EH (cell line): ENCODE measurements at places on chromosomes 4 and X.
A peak's percentile ranks its signal among the peaks of the same experiment; 100 is the strongest.

DNA sequence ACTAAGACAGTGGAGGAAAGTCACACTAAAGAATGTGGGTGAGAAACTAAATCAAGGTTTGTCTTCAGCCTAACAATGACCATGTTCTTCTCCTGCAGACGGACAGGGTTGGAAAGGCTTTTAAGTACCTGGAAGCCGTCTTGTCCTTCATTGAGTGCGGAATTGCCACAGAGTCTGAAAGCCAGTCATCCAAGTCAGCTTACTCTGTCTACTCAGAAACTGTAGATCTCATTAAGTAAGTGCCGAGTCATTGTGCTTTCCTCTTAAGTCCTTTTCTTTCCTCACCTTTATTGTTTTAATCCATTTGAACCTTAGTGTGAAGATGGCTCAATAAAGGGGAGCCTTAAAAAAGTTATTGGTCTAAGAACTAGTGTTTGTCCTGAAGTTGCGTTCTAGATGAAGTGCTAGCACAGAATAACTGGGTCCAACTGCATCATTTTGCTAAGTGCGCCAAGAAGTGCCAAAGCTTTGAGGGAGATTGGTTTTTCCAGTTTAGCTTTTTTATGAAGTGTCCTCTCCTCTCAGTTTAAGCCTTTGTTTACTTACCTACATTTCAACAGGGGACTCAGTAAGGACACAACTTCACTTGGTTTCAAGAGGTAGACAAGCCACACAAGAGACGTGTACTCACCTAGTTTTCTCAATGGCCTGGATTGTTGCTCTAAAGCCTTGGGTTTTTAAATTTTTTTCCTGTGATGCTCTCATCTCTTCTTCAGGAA is 89.3 kb downstream of the KLHL8 start:
- no peak for DNase-seq

DNA sequence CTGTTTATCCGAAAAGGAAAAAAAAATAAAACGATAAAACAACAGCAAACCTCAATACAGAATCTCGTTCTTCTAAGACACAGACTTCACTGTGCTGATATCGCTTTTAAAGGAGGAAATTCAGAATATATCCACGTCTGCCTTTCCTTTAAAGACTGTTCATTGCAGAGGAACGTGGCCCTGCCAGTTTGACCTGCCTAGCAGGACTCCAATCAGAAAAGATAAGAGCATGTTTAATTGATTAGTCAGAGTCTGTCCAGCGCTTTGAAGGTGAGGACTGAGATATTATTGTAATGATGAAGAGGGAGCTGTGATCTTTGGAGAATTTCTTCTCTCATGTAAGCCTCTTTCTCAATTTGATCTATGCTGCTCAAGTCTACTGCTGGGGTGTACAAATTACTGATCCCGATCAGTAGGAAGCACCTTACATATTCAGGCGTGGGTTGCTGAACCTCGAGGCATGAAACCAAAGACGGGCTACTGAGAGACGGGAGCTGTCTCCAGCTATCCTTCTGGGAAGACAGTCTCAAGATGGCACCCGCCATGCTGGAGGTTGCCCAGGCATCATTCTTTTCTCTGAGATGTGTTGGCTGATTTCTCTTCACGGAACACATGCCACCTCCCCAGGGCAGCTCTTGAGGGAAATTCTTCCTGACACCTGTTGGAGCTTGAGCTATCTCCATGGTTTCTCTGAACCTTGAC is 146.1 kb downstream of the SHOX start:
- no peak for DNase-seq

- no peak for DNase-seq
Observed at GRCh38 chrX:23887451-23887850, 20.3 kb downstream of the APOO start.

- DNase-seq, result no peak
Observed at GRCh38 chr4:39472396-39472795, 13.5 kb downstream of the LIAS start.

DNA sequence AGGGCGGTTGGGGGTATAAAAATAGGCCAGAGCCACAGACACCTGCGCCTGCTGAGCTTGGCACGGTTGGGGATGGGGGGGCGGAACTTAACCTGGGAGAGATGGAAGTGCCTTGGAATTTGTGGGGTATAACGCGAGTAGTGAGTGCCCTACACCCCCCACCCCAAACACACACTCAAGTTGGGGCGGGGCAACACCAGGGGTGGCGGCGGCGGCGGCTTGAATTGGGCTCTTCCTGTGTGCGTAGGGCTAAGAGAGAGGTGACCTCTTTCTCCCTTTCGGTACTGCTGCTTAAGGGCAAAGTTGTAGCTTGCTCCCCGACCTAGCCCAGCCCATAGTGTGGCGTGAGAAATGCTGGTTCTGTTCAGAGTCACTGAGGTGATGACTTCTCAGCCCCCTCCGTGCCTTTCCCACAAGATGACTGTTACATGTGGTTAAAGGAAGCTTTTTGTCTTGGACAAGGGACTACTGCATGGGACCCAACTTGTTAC is 839 bp downstream of the STK26 start:
- no peak for DNase-seq

DNA sequence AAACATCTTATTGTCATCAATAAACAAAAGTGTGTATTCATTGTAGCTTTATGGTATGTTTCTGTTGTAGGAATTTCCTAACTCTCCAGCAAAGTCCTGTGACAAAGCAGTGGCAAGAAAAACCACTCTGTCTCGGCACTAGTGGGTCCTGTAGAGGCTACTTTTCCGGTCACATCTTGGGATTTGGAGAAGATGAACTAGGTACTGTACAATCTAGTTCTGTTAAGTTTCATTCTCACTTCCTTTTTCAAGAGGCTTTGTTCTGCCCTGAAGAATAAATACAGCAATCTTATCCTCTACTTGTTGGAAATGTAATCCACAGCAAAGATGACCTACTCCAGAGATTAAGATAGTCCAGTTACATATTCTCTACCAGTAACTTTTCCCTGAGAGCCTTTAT is 69.3 kb downstream of the HHIP start:
- no peak for DNase-seq

- no peak for DNase-seq
Observed at GRCh38 chr4:7160439-7160838, 31.9 kb upstream of the SORCS2 start.

GRCh38 chrX:150058728-150059127 is 120.4 kb upstream of the EOLA2 start:
- no peak for DNase-seq

- DNase-seq, result no peak
Observed at GRCh38 chr4:40276546-40276945, 58.6 kb upstream of the CHRNA9 start.

DNA sequence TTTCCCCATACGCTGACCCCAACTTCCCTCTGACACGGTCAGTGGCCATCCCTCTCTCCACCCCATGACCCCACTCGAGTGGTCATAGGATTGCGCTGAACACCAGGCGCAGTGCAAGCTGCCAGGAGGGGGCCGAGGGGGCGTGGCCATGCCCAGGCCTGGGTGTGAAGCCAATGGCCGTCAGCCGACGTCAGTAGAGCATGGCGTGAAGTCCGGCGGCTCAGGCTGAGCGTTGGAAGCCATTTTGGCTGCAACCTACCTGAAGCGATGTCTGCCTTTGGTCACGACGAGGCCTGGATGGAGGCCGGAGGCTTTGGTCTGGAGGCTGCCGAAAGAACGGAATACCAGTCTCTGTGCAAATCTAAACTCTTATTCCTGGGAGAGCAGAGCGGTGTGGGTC is at the start of gene RAB41:
Gene RAB41 (plus strand): TSS at position 222 of the 400 bp plus-strand sequence. CDS start 46 bp downstream, at position 268.
- no peak for DNase-seq

- DNase-seq, result peak; percentile 64
Observed at GRCh38 chrX:29662101-29662500, 553.3 kb upstream of the MAGEB2 start.

DNA sequence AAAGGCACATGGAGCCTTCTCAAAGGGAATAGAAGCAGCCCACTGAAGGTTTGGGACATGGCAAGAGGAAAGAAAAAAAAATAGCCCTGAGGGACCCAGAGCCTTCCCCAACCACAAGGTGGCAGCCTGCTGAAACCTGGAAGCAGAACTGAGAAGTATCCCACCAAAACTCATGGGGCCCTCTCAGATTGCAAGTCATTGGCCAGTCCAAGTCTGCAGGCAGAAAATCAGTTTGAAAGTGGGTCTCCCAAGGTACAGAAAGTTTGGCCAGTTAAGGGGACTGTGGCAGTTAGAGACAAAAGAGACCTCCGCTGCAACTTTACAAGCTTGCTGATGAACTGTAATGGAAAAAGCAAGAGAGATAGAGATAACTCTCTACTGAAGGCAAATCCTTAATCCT is 155.8 kb downstream of the ANTXR2 start:
- peak; percentile 69 for DNase-seq

- peak; percentile 83 for DNase-seq
Observed at GRCh38 chr4:110869114-110869513, 246.2 kb upstream of the PITX2 start.

DNA sequence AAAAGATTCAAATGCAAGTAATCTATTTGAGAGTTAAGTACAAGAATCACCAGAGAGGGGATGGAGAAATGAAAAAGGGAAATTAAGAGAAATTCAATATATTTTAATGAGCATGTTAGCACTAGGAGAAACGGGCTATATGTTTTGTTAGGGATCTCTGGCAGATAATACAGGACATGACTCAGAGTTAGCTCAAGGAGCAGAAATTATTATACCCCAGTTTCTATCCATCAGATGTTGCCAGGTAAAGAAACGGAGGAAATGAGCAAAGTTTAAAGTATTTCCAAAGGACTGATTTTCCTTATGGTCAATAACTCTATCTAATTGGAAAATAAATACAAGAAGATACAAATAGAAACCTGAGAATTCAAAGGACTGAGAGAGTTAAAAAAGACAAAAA is 867.6 kb downstream of the TRAM1L1 start:
- DNase-seq, result no peak

DNA sequence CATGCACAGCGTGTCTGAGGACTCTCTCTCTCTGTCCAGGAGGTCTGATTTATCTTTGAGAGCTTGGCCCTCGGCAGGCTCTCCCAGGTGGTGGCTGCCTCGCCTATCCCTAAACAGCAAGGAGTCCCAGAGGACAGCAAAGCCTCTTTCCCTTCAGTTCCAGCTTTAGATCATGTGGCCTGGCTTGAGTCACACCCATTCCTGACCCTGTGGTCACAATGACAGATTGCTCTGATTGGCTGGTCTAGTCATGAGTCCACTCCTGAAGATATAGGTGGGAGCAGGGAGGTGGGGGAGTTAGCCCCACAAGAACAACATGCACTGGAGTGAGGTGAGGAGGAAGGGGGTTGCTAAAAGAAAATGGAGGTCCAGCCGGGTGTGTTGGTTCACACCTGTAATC is 12.1 kb upstream of the PORCN start:
- peak; percentile 31 for DNase-seq

DNA sequence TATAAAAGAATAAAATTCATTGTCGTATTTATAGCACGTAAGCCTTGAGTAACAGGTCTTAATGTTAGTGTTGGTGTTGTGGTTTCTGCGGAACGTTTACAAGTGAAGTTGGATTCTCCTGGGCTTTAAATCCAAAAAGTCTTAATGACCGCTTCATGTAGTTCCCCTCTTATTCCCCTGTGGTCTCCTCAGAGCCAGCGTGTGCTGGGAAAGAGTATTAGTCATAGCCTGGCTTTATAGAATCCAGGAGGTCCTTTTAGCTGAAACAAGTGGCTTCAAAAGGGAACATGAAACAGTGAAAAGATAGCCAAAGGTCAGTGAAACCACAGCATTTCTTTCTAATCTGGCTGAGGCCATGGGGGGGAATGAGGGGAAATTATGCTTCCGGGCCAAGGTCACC is 79.1 kb downstream of the CLCN4 start:
- peak; percentile 83 for DNase-seq

DNA sequence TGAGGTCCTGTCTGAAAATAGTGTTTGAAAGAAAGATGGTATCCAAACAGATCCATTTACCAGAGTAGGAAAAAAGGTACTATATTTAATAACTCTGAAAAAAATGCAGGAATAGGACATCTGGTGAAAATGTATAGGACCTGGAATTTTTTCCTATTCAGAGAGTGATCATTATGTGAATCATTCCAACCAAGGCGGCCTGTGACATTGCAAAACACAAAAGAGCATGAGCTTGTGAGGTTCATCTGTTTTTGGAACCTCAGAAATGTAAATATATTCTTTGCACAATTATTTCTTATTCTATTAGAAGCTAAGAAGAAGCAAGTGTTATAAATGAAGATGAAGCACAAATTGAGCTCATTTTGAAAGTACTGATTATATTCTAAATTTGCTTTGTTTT is 2.0 kb downstream of the C4orf51 start:
- peak; percentile 2 for DNase-seq

DNA sequence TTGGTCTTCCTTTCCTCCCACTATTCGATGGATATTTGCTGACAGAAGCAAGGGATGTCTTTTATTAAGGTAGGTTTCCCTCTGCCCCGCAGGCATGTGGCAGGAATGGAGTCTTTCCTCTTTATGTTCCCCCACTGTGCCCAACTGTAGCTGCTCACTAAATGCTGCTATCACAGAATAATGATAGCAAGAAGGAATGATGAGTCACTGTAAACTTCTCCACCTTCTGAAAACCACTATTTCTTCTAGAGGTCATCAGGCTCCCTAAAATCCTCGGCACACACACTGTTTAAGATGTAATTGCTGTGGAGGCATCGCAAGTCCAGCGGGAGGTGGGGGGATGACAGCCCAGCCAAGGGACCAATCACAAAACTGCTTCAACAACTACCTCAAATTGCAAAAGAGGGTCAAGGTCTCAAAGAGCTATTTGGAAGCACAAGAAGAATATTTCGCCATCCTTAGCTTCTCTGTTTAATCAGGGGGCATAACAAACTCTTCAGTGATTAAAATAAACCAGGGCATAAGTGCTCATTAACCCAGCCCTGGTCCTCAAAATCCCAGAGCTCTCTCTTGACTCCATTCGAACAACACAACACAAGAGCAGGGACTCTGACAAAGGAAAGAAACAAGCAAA is 13.9 kb downstream of the QDPR start:
- DNase-seq, result no peak

GRCh38 chrX:38770152-38770551 is 31.1 kb upstream of the MID1IP1 start:
- DNase-seq, result no peak

DNA sequence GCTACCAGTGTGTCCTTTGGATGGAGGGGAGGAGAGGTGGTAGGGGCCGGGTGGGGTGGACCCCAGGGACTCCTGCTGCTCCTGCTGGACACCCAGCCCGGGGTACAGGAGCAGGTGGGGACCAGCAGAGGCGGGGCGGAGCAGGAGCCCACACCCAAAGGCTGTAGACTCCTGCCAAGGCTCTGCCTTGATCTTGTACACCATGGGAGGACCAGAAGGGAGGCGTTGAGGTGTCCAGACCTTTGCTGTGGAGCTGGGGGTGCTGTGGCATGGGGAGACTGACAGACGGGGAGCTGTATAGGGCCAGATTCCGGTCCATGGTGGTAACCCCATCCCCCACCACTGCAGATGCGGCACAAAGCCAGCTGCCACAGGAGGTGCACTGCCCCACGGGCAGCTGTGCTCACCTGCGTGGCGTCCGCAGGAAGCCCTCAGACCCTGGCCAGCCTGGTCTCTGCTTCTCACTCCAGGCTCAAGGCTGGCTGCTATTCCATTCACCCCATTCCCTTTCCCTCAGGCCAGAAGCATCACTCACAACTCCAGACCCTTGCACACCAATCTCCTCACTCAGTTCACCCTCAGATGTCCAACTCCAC is 5.0 kb upstream of the SLC26A1 start:
- no peak for DNase-seq

- DNase-seq, result no peak
Observed at GRCh38 chrX:130952266-130953043, 49.4 kb upstream of the ENOX2 start.

- no peak for DNase-seq
Observed at GRCh38 chr4:23036921-23037495, 344.3 kb downstream of the GBA3 start.

- DNase-seq, result no peak
Observed at GRCh38 chr4:73762409-73762808, 22.0 kb downstream of the CXCL8 start.

- peak; percentile 59 for DNase-seq
Observed at GRCh38 chr4:159284113-159284512, 181.2 kb downstream of the RAPGEF2 start.

- DNase-seq, result peak; percentile 11
Observed at GRCh38 chrX:18291006-18291545, 63.4 kb downstream of the SCML2 start.
